ENCODE measurements at places on chromosomes 7 and 10.
A peak's percentile ranks its signal among the peaks of the same experiment; 100 is the strongest.

GRCh38 chr10:63677001-63677400, 155.8 kb downstream of the REEP3 start:
- DNase-seq = no peak

GRCh38 chr10:100522945-100523344, 3.3 kb upstream of the SEC31B start:
- DNase-seq = no peak

- no peak for DNase-seq
Observed at GRCh38 chr7:33700001-33700899, 205.1 kb upstream of the BMPER start.

GRCh38 chr10:127996586-127996985, 89.7 kb downstream of the PTPRE start:
- DNase-seq = no peak

GRCh38 chr7:82376739-82377138, 66.8 kb downstream of the CACNA2D1 start:
- no peak for DNase-seq

- DNase-seq = peak; percentile 44
Observed at GRCh38 chr7:106329971-106330733, 45.4 kb upstream of the NAMPT start.

GRCh38 chr10:52683776-52684175, 88.8 kb downstream of the MBL2 start:
- no peak for DNase-seq

DNA sequence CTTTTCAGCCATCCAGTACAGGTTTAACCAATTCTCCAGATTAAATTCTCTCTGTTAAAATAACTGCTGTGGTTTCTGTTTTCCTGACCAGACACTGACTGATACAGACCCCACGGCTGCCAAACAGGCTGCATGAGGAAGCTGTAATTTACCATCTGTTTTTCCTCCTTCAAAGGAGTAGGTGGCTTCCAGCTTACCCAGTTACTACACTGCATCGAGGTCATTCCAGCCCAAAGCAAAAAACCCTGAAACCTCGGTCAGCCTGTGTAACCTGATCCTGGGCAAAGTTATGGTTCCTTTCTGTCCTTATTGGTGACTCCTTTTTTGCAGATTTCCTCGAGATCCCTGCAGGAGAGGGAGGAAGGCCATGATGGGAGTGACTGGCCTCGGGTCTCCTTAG, 27.9 kb upstream of the LOXL4 start:
- DNase-seq = no peak

DNA sequence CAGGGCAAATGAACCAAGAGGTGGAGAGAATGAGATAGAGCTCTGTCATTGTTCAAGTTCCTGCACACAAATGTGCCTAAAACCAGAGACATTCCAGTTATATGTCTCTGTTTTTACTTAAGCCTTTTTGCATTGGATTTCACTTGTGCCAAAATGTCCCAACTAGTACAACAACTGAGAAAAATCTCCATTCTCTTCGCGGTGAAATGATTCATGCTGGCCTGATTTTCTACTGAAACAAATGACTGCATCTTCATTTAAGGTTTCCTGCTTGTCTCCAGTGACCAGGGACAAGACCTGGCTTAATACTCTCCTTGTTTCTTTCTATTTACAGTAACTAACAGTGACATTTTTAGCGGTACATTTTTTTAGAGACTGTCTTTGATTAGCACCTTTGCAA, 714.9 kb downstream of the KCNMA1 start:
- no peak for DNase-seq

DNA sequence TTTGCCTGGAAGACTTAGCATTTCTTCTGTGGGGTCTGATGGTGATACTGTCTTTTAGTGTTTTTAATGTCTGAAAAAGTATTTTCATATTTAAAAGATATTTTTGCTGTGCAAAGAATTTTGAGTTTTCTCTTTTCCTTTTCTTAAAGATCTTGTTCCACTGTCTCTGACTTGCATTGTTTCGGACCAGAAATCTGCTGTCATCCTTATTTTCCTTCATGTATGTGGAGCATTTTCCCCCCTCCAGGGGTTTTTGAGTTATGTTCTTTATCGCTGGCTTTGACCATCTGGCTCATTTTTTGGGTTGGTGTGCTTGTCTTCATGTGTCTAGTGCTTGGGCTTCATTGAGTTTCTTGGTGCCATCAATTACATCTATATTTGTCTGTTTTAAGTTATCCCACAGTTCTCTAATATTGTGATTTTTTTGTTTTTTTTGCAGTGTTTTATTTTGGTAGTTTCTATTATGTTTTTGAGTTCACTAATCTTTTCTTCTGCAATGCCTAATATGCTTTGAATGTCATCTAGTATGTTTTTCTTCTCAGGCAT, 119.9 kb downstream of the MGMT start:
- no peak for DNase-seq

DNA sequence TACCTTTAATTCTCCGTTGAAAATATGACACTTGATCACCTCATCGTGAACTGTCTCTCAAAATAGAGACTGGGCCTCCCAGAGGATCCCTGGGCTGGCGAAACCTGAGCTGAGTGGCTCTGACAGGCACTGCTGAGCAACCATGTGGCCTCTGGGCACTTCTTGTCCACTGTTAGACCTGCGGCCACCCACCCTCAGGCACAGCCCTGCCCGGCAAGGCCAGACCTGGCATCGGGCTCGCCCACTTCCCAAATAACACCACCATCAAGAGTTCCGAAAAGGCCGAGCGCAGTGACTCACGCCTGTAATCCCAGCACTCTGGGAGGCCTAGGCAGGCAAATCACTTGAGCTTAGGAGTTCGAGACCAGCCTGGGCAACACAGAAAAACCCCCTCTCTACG, 82.5 kb downstream of the COBL start:
- peak; percentile 19 for DNase-seq

- DNase-seq = no peak
Observed at GRCh38 chr7:45342236-45342635, 184.6 kb downstream of the RAMP3 start.

DNA sequence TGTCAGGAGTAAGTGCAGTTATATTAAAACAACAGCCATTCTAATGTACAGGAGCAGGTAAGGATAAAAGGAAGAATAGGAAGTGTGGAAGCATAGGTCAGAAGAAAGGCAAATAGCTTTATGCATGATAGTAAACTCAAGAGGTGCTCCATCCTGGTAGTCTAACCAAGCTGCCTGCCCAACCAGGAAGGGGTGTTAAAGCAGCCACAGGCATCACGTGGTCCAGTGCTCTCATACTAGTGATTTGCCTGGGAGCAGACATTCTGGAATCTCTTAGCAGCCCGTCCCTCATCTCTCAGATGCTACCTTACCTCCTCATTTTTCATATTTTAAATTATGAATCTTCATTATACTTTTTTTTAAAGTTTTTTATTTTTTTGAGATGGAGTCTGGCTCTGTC, 18.5 kb downstream of the ABRAXAS2 start:
- no peak for DNase-seq

DNA sequence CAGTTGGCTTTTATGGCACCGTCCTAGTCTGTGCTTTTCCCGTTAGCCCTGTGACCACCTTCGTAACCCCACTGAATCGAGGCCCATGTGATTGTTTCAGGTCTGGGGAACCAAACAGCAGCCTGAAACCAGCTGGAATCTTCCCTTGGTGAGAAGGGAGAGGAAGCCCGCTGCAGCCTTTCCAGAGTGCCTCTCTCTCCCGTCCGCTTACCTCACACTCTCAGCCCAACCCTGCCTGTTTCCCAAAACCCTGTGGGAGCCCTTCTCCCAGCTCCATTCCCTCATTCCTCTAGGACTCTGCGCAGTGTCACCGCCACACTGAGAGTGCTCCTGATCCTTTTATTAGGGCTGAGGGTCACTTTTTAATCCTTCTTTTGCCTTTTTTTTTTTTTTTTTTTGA, 139.6 kb downstream of the WDR37 start:
- no peak for DNase-seq

DNA sequence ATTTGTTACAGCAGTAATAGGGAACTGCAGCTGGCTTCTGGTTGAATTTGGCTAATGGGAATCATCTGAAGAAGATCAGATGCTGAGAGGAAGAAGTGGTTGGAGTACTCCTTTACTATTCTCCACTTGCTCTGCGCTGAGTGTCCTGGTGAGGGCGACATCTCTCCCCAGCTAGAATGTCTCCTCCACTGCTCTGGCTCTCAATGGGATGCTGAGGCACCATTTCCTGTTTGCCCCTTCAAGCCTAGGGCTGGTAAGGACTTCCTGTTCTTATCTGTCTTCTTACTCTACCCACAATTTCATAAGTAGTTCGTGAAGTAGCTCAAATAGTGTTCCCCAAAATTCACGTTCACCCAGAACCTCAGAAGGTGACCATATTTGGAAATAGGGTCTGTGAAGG, 43.2 kb upstream of the TES start:
- no peak for DNase-seq

GRCh38 chr7:78684201-78684600, 769.3 kb downstream of the MAGI2 start:
- no peak for DNase-seq

DNA sequence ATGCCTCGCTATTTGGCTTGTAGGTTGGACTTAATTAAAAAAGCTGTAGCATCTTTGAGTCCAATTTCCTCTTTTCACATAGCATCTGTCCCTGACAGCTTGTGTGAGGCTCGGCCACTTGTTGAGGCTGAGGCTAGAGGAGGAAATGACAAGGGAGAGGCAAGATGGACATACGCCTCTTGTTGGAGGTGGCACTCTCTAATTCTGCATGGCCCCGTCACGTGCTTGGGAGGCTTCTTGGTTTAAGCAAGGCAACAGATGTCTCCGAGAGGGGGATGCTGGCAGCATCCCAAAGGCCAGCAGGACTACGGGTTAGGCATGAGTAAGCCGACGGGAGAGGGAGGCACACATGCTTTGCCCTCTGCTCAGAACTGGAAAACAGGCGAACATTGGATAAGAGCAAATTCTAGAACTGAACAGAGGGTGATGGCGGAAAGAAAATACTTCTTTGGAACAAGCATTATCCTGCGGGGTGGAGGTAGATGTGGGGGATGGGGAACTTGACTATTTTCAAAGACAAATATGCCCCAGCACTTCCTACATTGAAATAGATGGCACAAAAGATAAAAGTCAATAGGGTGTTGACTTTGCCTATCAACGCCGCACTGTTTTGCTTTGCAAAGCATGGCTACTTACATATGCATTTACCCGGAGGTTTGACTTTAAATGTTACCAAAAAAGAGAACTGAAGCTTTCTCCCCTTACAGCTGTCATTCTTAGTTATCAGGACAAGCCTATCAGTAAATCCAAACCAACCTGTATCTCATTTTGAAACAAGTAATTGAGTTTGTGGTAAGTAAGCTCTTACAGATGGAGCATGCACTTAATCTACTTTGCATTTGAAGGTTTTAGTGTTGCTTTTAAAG, 94.8 kb downstream of the CHN2 start:
- DNase-seq = peak; percentile 64

DNA sequence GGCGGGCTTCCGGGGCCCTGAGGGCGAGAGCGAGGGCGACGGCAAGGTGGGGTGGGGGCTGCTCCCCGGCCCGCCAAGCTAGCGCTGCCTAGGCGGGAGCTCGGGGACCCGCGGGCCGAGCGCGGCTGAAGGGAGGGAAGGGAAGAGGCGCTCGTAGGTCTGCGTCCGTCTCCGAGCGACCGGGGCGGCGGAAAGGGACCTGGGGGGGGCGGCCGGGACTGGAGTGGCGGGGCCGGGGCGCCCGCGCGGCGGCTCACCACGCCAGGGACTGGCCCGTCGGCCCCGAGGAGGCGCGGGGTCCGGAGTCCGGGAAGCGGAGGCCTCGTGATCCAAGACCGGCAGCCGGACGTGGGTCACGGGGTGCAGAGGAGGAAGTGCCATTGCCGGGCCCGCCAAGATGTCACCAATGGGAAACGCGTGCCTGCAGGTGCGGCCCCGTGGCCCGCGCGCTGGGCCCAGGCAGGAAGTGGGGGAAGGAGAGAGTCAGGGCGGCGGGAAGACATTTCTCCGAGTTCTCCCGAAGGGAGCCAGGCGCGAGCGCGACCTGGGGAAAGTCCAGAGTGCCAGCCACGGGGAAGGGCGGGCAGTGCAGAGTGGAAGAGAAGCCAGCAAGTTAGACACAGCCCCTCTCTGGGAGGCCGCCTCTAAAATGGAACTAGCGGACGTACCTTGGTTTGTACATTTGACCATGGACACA, 11.9 kb downstream of the HNRNPF start:
- DNase-seq = no peak

- DNase-seq = no peak
Observed at GRCh38 chr7:88095-88926, 104.1 kb upstream of the FAM20C start.

- no peak for DNase-seq
Observed at GRCh38 chr7:93977211-93977950, 26.8 kb downstream of the BET1 start.

DNA sequence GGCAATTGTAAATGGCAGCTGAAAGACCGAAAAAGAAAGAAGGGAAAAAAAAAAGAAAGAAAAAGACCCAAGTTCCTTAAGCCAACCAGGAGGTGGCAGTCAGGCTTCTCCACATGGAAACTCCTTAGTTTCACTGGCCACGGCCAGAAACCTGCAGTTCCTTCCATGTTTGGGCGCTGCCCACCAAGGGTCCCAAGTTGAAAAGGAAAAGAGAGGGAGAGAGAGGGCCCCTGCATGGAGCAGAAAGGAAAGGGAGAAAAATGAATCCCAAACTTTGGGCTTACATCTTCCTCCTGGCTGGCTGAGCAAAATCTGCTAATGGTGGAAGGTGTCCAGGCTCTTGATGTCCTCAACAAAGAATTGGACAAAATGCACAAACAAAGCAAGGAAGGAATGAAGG, 31.8 kb upstream of the ABCA13 start:
- DNase-seq = no peak

DNA sequence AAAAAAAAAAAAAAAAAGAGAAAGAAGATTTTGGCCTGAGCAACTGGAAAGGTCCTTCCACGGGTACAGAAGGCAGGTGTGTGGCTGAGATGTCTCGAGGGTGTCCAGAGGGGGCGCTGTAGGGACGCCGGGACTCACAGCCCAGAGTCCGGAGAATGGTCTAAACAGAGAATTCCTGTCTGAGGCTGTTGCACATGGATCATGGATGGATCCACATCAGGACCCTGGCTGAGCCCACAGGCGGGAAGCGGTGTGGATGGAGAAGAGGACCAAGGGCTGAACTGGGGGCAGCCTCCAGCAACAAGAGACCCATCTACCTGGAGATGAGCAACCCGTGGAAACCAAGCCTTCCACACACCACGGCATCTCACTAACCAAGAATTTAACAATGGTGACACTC, 55.0 kb downstream of the PKD1L1 start:
- no peak for DNase-seq
